ENCODE measurements at places on chromosomes 5 and 9. TPM values are rescaled to one million over a fixed set of nuclear protein-coding genes. Genes with fewer than 3 reads are reported as not detected.

PTGDS gene
- not detected for total RNA-seq

TMC1 gene
- total RNA-seq = not detected

ENTR1 gene
- total RNA-seq = 70.6 TPM

SOWAHA gene
- total RNA-seq = not detected

ENTREP1 gene
- not detected for total RNA-seq

MCCC2 gene
- total RNA-seq = 49.6 TPM

GRCh38 chr5:14510156-14510734 lies 71.3 kb upstream of the OTULINL start:
- H3K4me3 ChIP-seq = no peak overlapping the region
- H3K36me3 ChIP-seq = no peaks in the 10 kb centered on the region
- DNase-seq = no peak

DNA sequence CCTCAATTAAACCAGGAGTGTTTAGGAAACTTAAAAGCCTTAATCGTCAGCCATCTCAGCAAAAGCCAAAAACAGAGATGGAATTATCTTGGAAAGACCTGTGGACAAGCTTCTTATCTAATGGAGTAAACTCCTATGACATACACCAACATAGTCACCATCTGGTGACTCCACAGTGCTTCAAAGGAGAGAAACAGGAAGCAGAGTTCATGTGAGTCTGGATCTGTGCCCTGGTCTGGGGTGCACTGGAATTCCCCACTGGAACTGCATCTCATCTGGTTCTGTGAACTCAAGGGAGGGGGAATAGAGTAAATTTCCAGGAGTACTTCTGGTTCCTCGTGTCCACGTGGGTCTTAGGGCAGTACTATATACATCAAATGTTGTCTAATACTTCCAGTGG lies 36.3 kb upstream of the KCNN2 start:
- H3K4me3 ChIP-seq = no peak overlapping the region
- H3K4me1 ChIP-seq = no peaks in the 10 kb centered on the region
- no peak for DNase-seq
- H3K36me3 ChIP-seq = no peaks in the 10 kb centered on the region
- no peaks in the 10 kb centered on the region for H3K27me3 ChIP-seq
- H3K27ac ChIP-seq = no peak overlapping the region

DNA sequence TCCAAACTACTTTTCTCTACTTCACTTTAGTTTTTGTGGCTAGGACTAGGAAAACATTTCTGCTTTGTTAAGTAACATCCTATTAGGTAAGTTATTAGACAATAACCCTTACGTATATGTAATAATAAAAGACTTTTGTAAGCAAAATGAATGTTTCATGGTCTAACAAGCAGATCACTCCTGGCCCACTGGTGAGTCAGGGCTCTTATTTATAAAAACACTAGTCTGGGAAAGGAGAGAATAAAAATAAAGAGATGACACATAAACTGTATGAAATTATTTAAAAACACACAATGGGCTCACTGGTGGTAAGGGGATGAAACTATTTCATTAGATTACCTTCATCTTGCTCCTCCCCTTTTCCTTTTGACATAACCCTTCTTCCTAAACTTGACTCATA lies 2212.2 kb upstream of the ACO1 start:
- no peak for DNase-seq
- no peaks in the 10 kb centered on the region for H3K4me1 ChIP-seq
- no peaks in the 10 kb centered on the region for H3K36me3 ChIP-seq
- no peak overlapping the region for H3K27ac ChIP-seq
- H3K4me3 ChIP-seq = no peak overlapping the region
- H3K27me3 ChIP-seq = no peaks in the 10 kb centered on the region

GRCh38 chr9:3884736-3885135 lies 358.9 kb upstream of the RFX3 start:
- H3K4me3 ChIP-seq = no peak overlapping the region
- peaks cover 16% of the 10 kb centered on the region for H3K27me3 ChIP-seq
- H3K36me3 ChIP-seq = no peaks in the 10 kb centered on the region
- peaks cover 13% of the 10 kb centered on the region for H3K4me1 ChIP-seq
- no peak for DNase-seq

DNA sequence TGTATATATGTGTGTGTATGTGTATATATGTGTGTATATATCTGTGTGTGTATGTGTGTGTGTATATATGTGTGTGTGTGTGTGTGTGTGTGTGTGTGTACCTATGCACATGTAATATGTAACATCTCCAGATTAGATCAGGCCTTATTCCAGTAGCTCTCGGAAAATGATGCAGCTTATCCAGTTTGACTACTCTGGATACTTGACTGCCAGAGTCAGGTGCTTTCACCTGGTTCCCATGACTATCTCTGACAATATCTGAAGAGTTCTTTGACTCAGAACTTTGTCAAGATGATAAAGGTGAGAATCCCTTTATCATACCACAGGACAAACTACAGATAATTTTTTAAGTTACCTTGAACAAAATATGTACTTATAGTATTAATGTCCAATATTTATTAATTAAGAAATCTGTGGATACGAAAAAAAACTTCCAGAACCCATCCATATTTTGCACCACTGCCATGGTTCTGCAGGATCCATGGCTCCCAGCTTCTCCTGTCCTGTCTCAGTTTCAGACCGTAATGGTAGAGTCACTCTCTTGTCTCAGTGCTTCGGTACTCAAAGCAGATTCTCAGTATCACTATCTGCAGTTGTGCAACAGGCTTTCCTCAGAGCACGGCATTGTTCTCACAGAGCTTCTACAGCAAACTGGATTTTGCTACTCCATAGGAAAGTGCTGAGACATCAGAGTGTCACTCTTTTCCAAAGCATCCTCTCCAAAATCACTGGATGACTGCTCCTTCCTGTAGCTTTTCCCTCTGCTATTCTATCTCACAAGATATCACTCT lies 164.4 kb upstream of the SLC12A2 start:
- H3K27ac ChIP-seq = no peak overlapping the region
- H3K27me3 ChIP-seq = no peaks in the 10 kb centered on the region
- H3K36me3 ChIP-seq = no peaks in the 10 kb centered on the region
- no peaks in the 10 kb centered on the region for H3K4me1 ChIP-seq

- H3K4me3 ChIP-seq = no peak overlapping the region
- no peaks in the 10 kb centered on the region for H3K4me1 ChIP-seq
- DNase-seq = no peak
- no peaks in the 10 kb centered on the region for H3K36me3 ChIP-seq
- H3K27ac ChIP-seq = no peak overlapping the region
- H3K27me3 ChIP-seq = peaks cover 6% of the 10 kb centered on the region
Observed at GRCh38 chr9:125996791-125997190, 249.6 kb downstream of the PBX3 start.

DNA sequence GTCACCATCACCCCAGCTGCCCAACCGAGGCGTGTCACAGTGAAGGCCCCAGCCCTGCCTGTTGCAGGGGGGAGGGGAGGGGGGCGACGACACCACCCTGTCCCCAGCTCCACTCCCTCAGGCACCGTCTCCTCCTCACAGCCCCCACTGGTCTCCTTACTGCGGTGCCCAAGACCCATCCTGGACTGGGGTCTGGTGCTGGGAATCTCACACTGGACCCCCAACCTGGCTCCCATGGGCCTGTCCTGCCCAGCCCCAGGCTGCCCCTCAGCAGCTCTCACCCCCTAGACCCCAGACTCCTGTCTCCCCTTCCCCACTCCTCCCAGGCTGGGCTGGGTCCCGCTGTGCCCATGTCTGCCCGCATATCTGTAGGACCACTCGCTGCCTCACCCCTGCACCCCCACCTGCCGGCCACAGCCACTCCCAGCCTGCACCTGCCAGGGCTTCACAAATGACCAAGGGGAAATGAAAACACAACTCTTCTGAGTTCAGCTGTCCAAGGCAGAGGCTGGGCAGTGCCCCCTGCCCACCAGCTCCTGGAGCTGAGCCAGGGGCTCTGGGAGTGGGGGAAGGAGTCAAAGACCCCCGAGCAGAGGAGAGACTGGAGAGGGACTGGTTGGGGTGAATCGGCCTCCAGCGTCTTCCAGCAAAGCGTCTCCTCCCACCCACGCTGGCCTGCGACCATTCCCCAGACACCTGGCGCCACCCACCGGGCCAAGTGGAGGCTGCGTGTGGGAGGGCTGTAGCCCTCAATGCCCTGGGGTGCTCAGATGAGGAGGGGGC lies 32.6 kb upstream of the EGFL7 start:
- no peak overlapping the region for H3K27ac ChIP-seq
- DNase-seq = peak; percentile 82
- peaks cover 10% of the 10 kb centered on the region for H3K27me3 ChIP-seq
- no peaks in the 10 kb centered on the region for H3K4me1 ChIP-seq

GRCh38 chr5:53481887-53482716 lies 1.7 kb downstream of the FST start:
- peaks cover 59% of the 10 kb centered on the region for H3K27me3 ChIP-seq

GRCh38 chr5:29697785-29698414 lies 1495.6 kb upstream of the CDH6 start:
- DNase-seq = no peak
- H3K27me3 ChIP-seq = no peaks in the 10 kb centered on the region
- no peak overlapping the region for H3K4me3 ChIP-seq
- H3K36me3 ChIP-seq = no peaks in the 10 kb centered on the region

- H3K27me3 ChIP-seq = peaks cover 26% of the 10 kb centered on the region
- no peaks in the 10 kb centered on the region for H3K4me1 ChIP-seq
- H3K4me3 ChIP-seq = no peak overlapping the region
- no peak overlapping the region for H3K27ac ChIP-seq
- H3K36me3 ChIP-seq = no peaks in the 10 kb centered on the region
Observed at GRCh38 chr9:4145482-4145881, 154.4 kb downstream of the GLIS3 start.

DNA sequence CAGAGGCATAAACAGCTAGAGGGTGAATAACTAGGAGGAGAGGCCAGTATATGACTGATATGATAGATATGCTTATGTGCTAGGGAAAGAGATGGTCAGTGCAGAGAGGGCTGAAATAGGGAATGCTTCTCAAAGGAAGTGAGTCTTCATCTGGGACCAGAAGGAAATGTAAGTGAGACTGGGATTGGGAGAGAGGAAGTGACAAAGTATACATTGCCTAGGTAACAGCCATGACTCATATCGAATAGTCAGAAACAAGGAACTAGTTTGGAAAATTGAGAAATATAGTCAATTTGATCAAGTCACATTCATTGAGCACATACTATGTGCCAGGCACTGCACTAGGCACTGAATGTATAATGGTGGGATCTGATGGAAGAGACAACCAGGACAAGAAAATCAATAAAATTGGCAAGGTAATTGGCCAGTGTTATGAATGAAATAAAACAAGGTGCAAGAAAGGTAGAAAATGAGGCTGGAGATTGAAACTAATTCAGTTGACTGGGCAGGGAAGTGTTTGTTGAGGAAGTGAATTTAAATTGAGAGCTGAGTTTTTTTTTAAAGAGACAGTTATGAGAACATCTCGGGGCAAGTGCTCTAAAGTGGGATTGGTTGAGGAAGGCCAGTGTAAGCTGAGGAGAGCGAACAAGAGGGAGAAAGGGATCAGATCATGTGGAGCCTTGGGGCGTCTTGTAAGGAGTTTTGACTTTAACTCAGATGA lies 4.3 kb downstream of the ERAP2 start:
- peaks cover 75% of the 10 kb centered on the region for H3K4me1 ChIP-seq
- no peak for DNase-seq
- peak overlapping the region; percentile 74 for H3K4me3 ChIP-seq
- no peaks in the 10 kb centered on the region for H3K27me3 ChIP-seq

DNA sequence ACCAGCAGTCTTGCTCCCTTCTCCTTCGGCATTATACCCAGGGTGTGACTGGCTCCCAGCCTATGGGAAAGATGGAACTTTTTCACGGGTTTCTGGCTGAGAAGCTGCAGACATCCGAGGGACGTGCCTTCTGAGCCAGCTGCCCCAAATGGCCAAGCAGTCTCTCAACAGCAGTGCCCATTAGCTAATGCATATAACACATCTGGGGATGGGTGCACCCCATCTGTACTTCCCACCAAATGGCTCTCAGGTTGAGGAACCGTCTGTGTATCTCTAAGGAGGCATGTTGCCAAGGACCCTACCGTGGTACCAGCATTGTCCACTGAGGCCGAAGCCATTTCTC lies 25.0 kb downstream of the C5orf15 start:
- no peaks in the 10 kb centered on the region for H3K36me3 ChIP-seq
- DNase-seq = no peak
- H3K27ac ChIP-seq = no peak overlapping the region
- no peak overlapping the region for H3K4me3 ChIP-seq
- peaks cover 14% of the 10 kb centered on the region for H3K4me1 ChIP-seq
- H3K27me3 ChIP-seq = no peaks in the 10 kb centered on the region

DNA sequence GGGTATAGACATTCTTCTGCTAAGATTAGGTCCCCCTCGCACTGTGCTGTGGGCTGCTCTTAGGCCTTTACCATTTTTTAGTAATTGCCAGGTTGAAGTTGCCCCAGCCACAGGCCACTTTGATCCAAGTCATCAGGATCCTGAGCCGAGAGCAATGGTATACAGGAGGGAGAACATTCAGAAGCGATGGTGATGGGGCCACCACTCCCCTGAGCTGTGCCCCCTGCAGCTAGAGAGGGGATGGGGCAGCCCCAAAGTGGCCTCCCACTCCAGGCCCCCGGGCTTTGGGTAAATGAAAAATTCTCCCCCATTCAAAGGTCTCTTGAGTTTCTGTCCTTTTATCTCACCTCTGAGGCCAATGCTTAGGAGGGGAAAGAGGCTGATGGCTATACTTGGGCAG lies 59.4 kb downstream of the MACROH2A1 start:
- no peak for DNase-seq
- no peak overlapping the region for H3K4me3 ChIP-seq
- H3K27me3 ChIP-seq = no peaks in the 10 kb centered on the region
- H3K36me3 ChIP-seq = peaks cover 16% of the 10 kb centered on the region
- H3K27ac ChIP-seq = no peak overlapping the region

- H3K36me3 ChIP-seq = peaks cover 7% of the 10 kb centered on the region
- peaks cover 13% of the 10 kb centered on the region for H3K27me3 ChIP-seq
- DNase-seq = no peak
- H3K27ac ChIP-seq = no peak overlapping the region
Observed at GRCh38 chr9:109966643-109967368, 186.8 kb downstream of the PALM2AKAP2 start.

- no peaks in the 10 kb centered on the region for H3K36me3 ChIP-seq
- no peak for DNase-seq
- H3K27me3 ChIP-seq = no peaks in the 10 kb centered on the region
Observed at GRCh38 chr9:37920471-37921167, 16.7 kb upstream of the SLC25A51 start.

DNA sequence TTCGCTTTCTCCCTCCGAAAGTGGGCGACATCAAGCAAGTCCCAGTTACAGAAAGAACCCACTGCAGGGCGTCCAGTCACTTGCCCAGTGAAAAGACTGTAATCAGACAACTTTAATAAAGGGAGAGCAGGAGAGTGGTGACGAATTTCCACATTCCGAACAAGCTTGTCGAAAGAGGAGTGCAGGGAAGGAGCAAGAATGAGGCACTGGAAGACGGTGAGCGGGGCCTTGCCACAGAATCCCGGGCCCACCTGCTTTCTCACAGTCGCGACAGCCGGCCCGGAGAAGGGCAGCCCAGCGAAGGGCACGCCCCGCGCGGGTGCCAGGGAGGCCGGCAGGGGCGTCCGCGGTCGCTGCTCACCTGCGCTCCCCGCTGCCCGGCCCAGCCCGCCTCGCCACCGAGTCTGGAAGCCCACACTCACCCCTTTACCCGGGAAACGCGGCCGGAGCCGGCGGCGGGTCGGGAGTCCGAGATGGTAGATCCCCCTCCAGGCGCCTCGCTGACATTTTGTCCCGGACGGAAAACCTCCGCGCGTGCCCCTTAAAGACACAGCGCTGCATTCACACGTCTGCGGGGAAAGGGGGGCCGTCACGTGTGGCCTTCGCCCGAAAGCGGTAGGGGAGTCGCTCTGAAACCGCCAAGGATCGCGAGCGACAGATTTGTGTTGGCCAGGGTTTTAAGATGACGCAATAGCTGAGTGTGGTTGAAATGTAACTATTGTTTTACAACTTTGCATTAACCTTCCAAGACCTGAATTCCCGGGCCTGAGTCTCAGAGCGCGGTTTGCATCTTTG lies at the start of gene ZBED3:
ZBED3 (minus strand) TSS at position 597 of the 795 bp plus-strand sequence. CDS start 9,407 bp downstream, outside the sequence.
- peaks cover 6% of the 10 kb centered on the region for H3K36me3 ChIP-seq
- peak within 1 kb of the TSS; percentile 68 for H3K27ac ChIP-seq
- peaks cover 5% of the 10 kb centered on the region for H3K27me3 ChIP-seq
- peak; percentile 61 for DNase-seq
- H3K4me1 ChIP-seq = peaks cover 20% of the 10 kb centered on the region

All from activated T-cell treated with anti-CD3 and anti-CD28 coated beads, Interleukin-2, amount 50 U/mL, for 72 hours (primary cell).